ENCODE measurements at places on chromosomes 12 and 14. TPM values are rescaled to one million over a fixed set of nuclear protein-coding genes. Genes with fewer than 3 reads are reported as not detected.

- no peak for DNase-seq
Measured at GRCh38 chr12:132713123-132713522, 2.5 kb downstream of the PGAM5 start.

- no peak for DNase-seq
Measured at GRCh38 chr12:124078800-124079199, 105.8 kb downstream of the ZNF664 start.

The TRIM9 gene
- 5.2 TPM for total RNA-seq

The ACVRL1 gene
- 24.7 TPM for total RNA-seq

The TAS2R13 gene
- total RNA-seq = 5.9 TPM
